Activated CD8-positive, alpha-beta T cell treated with anti-CD3 and anti-CD28 coated beads for 36 hours (primary cell): ENCODE measurements at places on chromosomes 2 and 18. TPM values are rescaled to one million over a fixed set of nuclear protein-coding genes. Genes with fewer than 3 reads are reported as not detected.

DNA sequence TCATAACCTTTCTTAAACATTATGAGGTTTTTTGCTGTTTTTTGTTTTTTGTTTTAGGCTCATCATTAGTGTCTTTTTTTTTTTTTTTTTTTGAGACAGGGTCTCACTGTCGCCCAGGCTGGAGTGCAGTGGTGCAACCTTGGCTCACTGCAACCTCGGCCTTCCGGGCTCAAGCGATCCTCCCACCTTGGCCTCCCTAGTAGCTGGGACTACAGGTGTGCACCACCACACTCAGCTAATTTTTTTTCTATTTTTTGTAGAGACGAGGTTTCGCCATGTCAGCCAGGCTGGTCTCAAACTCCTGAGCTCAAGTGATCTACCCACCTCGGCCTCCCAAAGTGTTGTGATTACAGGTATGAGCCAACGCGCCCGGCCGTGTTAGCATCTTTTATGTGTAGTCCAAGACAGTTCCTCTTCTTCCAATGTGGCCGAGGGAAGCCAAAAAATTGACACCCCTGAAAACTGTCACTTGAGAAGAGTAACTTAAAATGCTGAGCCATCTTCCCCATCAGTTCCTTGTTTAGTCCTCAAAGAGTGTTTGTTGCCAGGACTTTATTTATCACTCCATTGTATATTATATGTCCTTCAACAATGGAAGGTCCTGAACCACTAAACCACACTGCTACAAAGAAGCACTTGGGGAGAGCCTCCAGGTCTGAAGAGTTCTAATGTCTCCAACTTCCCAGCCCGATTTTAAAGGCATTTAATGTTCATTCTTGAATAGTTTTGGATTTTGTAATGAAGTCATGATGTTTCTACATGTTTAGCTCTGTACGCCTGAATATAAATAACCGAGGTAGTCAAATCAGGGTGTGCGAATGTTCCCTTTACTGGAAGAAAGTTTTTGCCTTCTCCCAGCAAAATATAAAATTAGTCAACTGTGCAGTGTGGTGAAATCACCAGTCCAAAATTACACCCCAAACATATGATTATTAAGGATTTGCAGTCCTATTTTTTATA is 26.4 kb downstream of the ZNF516 start:
- DNase-seq, result no peak

DNA sequence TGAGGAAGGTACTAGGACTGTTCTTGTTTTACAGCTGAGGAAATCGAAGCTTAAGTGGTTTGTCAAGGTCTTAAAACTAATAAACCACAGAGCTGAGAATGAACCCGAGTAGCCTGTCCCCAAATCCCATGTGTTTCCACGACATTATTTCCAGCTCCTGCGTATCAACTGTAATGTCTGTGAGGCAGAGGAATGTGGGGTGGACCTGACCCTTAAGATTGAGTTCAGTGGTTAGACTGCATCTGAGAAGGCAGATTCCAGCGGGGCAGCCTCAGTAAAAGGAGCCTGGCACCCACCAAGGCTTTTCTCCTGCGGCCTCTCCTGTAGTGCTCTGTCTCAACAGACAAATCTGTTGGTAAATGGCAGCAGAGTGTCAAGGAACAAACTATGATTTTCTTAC is 81.9 kb upstream of the TMEM178A start:
- DNase-seq, result no peak

DNA sequence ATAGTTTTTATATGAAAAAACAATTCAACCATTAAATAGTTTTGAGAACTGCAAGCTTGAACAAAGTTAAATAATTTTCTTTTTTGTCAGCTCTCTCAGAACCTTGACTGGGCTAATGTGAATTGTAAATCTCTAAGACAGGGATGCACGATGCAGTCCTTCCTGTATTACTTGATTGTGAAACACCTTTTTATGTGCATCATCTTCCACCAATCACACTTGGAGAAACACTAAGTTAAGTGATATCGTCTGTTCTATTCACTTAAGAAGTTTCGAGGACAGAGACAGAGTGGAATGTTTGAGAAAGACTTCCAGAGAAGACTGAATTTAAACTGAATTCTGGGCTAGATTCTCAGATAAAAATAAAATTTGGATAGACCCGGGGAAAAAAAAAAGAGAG is 238.2 kb downstream of the MREG start:
- DNase-seq, result no peak

DNA sequence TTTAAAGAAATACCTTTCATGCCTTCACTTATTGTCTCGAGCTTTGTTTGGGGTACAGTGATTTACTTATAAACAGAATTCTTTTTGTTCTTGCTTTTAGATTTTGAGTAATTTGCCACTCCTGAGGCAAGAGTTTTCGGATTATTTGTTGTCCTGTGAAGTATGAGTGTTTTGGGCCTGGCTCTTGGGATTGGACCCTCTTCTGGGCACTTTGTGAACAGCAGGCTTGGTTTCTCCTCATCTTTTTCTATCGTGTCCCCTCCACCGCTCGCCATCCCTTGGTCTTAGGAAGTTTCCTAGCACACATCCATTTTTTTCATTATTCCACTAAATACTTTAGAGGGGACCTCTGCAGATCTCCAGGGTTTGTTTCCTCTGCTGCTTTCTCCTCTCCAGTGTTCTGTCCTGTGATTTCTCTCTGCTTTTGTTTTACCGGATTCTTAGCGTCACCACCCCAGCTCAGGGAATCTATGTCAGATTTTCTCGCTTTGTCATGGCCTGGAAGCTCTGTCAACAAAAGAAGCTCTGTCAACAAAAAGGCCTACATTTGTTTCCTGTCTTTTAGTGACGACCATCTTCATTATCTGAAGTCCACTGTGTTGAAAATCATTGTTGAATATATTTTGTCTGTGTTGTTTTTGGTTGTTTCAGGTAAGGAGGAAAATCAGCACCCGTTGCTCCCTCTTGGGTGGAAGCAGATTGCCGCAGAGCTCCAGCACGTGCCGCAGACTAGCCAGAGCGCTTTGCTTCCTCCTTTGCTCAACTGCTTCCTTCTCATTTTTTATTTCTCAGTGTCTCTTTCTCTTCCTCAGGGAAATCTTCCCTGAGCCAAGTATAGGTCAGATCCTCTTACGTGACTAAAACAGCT is 27.8 kb downstream of the ANKRD62 start:
- no peak for DNase-seq

DNA sequence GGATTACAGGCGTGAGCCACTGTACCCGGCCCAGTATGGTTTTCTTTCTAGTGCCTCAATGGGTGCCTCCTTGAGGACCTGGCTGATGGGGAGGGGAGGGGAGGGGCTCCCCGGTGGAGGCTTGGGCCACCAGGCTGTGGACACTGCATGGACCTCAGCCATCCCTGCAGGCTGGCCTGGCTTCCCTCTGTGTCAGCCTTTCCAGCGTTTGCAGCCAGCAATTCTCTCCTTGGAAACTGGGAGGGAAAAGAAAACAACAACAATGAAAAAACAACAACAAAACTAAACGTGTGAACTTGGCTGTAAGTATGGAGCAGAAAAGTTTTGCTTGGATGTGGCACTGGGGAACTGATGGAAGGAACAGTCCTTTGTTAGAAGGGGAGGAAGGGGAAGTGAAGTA is 159.3 kb downstream of the GLI2 start:
- no peak for DNase-seq

GRCh38 chr2:219736209-219736608 is 108.8 kb downstream of the SLC4A3 start:
- DNase-seq, result no peak

DNA sequence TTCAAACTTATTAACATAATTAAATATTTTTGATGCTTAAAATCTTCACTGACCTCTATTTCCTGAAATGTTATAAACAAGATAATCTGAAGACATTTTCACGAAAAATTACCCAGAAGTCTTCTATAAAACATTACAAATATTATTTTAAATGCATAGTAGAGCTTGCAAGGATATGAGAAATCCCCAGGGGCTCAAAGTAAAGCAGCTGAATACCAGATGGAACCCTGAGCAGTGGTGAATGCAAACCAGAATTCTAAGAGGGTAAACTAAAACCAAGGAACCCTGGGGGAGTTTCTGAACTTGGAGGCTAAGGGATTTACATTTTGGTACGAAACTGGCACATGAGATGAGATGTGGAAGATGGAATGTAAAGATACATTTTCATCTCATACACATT is 83.6 kb downstream of the FSHR start:
- no peak for DNase-seq

MTCL1 gene
- total RNA-seq, result 0.52 TPM

EFR3B gene
- total RNA-seq, result 0.23 TPM

NT5DC4 gene
- not detected for total RNA-seq

SLC30A3 gene
- 0.43 TPM for total RNA-seq

CD207 gene
- not detected for total RNA-seq
